ENCODE measurements at places on chromosomes 13 and 19.

DNA sequence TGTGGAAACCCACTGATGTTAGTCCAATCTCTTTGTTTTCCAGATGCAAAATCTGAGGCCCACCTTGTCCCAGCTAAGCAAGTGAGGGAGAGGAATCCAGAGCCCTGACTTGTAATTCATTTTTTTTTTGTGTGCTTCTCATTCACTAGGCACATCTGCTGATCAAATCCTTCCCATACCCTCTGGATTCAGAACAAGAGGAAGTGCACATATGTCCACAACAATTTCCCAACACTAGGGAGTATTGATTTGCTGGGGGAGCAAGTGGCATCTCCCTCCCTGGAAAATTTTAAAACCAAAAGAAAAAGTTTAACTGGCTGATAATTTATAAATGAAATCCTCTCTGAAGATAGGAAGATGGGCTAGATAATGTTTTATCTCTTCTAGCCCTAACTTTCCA is 94.6 kb upstream of the RFC3 start:
- DNase-seq = no peak

- DNase-seq = no peak
Measured at GRCh38 chr13:74623761-74624160, 489.6 kb upstream of the KLF12 start.

GRCh38 chr13:42747399-42747873 is 33.9 kb upstream of the FAM216B start:
- DNase-seq = no peak

DNA sequence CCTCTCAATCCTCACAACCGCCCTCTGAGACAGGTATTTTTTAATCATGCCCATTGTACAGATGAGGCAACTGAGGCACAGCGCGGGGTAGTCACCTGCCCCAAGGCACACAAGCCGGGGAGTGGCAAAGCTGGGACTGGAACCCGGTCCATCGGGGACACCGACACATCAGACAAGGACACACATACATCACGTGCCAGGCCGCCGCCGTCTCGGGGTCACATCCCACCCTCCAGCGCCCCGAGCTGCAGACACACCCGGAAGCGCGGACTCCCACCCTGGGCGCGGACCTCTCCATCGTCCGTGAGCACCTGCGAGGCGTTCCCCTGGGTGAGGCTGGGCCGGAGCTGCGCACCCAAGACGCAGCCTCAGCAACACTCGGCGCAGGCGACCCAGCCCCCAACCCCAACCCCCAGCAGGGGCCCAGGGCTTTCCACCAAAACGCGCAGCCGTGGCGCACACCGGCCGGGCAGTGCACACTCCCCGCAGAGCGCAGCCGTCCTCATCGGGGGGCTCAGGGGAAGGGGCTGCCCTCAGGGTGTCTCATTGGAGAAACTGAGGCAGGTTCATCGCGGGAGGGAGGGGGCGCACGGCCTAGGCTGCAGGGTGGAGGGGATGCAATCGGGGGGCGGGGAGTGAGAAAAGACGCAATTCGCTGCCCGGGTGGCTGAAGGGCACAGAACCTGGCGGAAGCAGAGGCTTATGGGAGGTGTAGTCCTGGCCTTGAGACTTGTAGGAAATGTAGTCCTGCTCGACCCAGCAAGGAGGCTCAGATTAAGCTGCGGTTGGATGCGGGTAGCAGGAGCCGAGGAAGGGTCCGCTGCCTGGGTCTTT is 1.9 kb upstream of the LMTK3 start:
- DNase-seq = peak; percentile 78

DNA sequence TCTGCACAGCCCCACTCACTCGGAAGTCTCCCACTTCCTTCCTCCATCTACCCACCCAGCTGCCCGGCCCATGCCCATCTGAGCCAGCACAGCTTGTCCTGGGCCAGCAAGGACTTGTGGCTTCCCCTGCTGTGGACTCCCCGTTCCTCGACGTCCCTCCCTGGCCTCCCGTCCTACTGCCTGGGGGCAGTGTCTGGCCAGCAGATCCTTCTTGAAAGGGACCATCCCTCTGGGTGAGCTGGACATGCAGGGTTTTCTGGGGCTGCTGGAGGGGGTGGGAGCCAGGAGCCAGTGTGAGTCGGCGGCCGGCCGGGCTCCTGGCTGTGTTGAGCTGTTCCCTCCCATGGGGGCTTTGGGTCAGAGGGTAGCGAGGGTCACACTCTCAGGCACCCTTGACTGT is 26.7 kb downstream of the CRTC1 start:
- DNase-seq = no peak

GRCh38 chr19:29952646-29953045 is 10.6 kb downstream of the URI1 start:
- DNase-seq = no peak

DNA sequence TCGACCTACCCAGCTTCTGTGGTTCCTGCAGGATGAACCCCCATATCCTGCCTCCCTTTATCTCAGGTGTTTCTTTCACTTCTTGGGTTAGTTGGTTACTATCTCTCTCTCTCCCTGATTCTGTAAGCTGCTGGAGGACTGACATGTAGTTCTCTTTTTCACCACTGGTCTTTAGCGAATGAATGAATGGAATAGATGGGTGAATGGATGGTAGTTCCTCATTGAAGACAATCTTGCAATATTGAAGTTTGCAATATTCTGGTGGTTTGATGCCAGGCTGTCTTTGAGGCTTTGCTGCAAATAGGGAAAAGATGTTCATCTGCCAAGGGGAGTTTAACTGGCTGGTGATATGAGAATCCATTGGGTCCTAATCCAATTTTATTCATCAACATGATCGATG is 120.2 kb downstream of the UBL3 start:
- no peak for DNase-seq

DNA sequence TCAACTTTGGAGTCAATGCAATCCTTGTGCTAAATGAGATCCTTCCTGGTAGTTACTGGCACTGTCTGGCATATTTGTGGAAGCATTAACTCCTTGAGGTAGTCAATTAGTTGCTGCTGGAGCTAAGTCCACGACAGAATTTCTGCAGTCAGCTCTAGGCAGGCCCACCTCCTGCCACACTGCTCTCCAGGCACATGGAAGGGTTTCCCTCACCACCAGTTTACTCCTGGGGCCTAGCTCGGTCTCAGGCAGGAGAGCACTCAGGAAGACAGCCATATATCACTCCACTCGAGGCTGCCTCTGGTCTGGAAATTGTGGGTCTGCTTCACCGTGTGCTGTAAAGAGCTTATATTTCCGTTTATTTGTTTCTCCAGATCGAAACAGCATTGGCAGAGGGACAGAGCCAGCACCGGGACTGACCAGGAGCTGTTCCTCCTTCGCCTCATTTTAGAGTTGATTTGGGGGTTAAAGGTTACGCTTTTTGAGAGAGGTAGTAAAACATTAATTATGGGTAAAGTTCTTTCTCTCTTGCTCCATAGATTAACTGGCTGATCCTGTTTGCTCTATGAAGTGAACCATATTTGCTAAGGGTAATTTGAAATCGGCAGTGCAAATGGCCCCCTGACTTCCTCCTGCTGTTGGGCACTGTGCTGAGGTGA is 20.6 kb upstream of the GTF3A start:
- DNase-seq = no peak

DNA sequence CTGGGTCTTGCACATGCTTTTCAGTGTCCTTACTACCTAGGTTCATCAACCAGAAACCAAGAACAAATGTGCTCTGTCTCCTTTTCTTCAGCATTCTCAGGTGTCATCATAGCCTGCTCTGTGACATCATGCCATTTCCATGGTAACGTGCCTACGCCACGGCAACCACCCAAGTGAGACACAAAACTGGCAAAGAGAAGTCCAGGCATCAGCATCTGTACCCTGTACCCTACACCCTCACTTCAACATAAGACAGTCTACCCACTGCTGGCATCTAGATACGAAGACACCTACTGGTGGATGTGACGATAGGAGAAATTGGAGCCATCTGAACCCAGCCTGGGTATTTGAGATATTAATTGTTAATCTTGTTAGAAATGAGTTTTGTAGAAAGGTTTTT is 13.3 kb downstream of the ZC3H4 start:
- DNase-seq = no peak

DNA sequence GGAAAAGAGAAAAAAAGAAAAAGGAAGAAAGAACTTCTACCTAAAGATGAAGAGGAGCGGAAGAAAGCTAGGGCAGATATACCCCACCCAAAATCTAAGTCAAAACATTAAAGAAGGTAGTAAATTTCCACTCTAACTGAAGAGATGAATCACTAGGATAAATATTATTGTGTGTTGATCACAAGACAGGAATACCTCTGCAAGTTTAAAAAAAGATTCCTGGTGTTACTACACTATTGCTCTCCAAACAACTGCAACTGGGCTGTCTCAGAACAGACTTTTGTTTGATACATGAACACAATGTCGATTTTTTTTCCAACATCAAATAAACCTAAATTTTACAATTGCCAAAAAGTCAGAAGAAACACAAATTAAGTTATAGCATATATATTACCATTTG is 6.8 kb downstream of the HSPH1 start:
- no peak for DNase-seq

DNA sequence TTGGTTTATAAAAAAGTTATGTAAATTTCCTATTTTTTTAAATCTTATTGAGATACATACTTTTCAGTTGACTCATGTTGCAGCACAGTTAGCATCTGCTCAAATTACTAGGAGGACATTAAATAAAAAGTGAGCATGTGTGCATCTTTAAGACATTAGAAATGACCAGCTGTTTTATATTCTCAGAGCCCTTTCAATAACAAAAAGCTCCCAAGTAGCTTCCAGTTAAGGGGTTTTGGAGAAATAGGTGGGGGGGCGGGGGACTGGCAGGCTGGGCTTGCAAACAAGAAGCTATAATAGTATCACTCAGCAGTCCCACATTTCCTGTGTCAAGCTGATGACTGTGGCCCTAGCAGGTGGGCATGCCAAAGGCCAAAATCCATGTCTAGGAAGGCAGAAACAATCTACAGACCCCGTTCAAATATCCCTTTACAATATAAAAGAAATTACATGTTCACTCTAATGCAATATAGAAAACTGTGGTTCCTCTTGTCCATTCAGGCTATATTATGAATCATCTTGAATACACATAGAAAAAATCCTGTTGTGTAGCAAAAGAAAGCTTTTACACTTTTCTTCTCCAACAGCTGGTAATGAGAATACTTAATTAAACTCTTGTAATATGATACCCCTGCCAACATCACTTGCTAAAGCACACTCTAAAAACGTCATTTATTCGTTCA is 1713.2 kb upstream of the SLC10A2 start:
- DNase-seq = no peak

DNA sequence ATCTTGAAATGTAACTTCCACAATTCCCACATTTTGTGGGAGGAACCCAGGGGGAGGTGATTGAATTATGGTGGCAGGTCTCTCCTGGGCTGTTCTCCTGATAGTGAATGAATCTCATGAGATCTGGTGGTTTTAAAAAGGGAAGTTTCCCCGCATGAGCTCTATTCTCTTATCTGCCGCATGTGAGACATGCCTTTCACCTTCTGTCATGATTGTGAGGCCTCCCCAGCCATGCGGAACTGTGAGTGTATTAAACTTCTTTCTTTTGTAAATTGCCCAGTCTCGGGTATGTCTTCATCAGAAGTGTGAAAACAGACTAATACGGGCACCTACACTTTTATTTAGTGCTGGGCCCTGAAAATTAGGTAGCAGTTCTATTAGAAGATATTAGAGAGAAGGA is 45.8 kb downstream of the TNFSF13B start:
- no peak for DNase-seq

- no peak for DNase-seq
Measured at GRCh38 chr19:46737761-46738171, 8.1 kb upstream of the FKRP start.

DNA sequence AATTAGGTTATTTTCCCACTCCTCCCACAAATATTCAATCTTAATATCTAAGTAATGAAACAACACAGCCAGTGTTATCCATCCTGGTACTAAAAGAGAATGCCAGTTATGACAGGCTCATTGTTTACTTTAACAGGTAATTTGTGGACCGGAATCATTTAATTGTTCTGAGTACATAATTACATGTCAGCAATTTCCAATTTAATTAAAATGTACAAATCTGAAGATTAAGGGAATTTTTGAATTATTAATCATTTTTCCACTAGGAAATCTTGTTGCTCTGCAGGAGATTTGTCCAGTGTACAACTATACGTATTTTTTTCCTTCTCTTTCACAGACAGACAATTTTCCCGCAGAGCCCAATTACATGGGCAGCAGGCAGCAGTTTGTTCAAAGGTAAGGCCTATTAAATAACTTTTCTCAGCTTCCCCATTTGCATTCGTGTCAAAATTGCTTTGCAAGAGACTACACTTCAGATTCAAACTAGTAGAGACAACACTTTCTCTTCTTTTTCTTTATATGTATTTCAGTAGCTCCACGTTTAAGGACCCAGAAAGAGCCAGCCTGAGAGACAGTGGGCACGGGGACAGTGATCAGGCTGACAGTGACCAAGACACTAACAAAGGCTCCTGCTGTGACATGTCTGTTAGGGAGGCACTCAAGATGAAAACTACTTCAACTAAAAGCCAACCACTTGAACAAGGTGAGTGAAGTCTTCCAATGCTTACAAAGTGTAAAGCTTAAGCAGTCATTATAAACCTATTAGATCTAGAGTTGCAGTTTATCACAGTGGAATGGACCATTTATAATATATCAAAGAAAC is 34.8 kb downstream of the PCDH17 start:
- no peak for DNase-seq

DNA sequence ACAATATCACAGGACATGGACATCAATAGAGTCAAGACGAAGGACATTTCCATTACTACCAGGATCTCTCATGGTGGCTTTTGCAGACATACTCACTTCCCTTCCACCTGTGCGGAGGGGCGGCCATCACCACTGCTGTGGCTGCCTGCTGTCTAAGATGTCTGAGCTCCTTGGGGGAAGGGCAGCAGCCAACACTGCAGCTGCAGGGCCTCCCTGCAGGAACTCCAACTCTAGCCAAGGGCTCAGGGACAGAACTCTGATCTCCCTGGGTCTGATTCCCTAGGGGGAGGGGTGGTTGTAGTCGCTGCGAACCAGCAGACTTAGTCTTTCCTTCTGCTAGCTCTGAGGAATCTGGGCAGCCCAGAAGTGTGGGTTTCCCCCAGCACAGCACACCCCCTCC is 78.9 kb upstream of the ANKRD10 start:
- DNase-seq = no peak

GRCh38 chr13:37295071-37295470 is 189.6 kb upstream of the CSNK1A1L start:
- no peak for DNase-seq

Data from activated naive CD4-positive, alpha-beta T cell treated with anti-CD3 and anti-CD28 coated beads, Interleukin-2, amount 50 U/mL, for 16 hours (primary cell).